ENCODE measurements at places on chromosomes 6 and 20. TPM values are rescaled to one million over a fixed set of nuclear protein-coding genes. Genes with fewer than 3 reads are reported as not detected.

Gene EDN3
- total RNA-seq: 6.4 TPM

Gene HLA-C
- 283 TPM for total RNA-seq

Gene SOBP
- total RNA-seq: 30.2 TPM

Gene BMP5
- total RNA-seq: not detected

Gene BMP2
- total RNA-seq: 2.3 TPM

Gene NKX2-4
- not detected for total RNA-seq

Gene SLC13A3
- total RNA-seq: 5.7 TPM

Gene TSPO2
- not detected for total RNA-seq

Gene SNAP25
- 11.3 TPM for total RNA-seq

Gene SCRT2
- not detected for total RNA-seq

Gene HLA-DOB
- 0.28 TPM for total RNA-seq

Gene TUBB2B
- 2.9 TPM for total RNA-seq

Gene KIF25
- total RNA-seq: 0.74 TPM

Gene POFUT1
- total RNA-seq: 23.0 TPM

Gene RAB23
- total RNA-seq: 15.8 TPM

Gene ZDHHC14
- total RNA-seq: 5.7 TPM

Gene PMEPA1
- total RNA-seq: 29.0 TPM

Gene SLC12A5
- total RNA-seq: not detected

Gene SLC22A16
- 0.24 TPM for total RNA-seq

Gene AGER
- 8.6 TPM for total RNA-seq

Gene TNXB
- total RNA-seq: 297 TPM

Gene KCNQ2
- total RNA-seq: not detected

Gene NOX3
- total RNA-seq: not detected

Gene FAM184A
- total RNA-seq: 5.8 TPM

Gene ME1
- total RNA-seq: 16.4 TPM
